ENCODE measurements at places on chromosomes 1 and 21. TPM values are rescaled to one million over a fixed set of nuclear protein-coding genes. Genes with fewer than 3 reads are reported as not detected.

The CCDC185 gene
- total RNA-seq, result not detected

DNA sequence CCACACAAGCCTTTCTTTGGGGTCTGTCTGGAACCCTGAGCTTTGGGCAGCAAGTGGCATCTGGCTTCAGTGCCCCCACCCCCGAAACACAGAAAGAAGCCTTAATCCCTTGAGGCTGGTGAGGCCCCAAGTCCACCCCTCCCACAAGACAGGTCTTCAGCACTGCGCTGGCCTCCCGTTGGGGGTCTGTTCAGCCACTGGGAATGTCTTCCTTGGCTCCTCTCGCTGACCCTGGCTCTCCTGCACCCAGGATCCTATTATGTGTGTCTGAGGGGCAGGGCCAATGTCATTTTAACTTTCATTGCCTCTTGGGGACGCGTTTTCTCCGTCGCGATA, 26.9 kb downstream of the ATP8B2 start:
- H3K36me3 ChIP-seq, result peaks cover 7% of the 10 kb centered on the region
- H3K4me1 ChIP-seq, result peaks cover 24% of the 10 kb centered on the region
- H3K27me3 ChIP-seq, result peaks cover 2% of the 10 kb centered on the region
- H3K4me3 ChIP-seq, result peak overlapping the region; percentile 73
- DNase-seq, result no peak

The LCE2B gene
- total RNA-seq, result not detected

DNA sequence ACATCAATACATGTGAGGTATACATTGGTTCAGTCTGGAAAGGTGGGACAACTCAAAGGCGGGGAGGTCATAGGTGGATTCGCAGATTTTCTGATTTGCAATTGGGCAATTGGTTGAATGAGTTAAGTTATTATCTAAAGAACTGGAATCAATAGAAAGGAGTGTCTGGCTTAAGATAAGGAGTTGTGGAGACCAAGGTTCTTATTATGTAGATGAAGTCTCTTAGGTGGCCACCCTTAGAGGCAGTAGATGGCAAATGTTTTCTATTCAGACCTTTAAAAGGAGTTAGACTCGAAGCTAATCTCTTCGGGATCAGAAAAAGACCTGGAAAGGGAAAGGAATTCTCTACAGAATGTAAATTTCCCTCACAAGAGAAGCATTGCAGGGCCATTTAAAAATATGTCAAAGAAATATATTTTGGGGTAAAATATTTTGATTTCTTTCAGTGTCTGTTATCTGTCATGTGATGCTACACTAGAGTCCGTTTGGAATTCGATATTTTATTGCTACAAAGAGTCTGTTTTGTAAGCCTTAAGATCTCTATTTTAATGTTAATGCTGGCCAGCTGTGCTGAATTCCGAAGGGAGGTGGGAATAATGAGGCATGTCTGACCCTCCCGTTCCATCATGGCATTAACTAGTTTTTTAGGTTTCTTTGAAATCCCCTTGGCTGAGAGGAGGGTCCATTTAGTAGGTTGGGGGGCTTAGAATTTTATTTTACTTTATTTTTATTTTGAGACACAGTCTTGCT, 265.1 kb downstream of the PTPRU start:
- H3K4me1 ChIP-seq, result peaks cover 25% of the 10 kb centered on the region
- no peak overlapping the region for H3K27ac ChIP-seq
- H3K27me3 ChIP-seq, result peaks cover 7% of the 10 kb centered on the region
- no peak overlapping the region for H3K4me3 ChIP-seq

The OR6N1 gene
- not detected for total RNA-seq

- H3K4me1 ChIP-seq, result peaks cover 10% of the 10 kb centered on the region
- H3K27me3 ChIP-seq, result no peaks in the 10 kb centered on the region
- no peak overlapping the region for H3K27ac ChIP-seq
- no peak overlapping the region for H3K4me3 ChIP-seq
Measured at GRCh38 chr21:16082038-16082816, 352.4 kb downstream of the USP25 start.

The FBXO44 gene
- 21.5 TPM for total RNA-seq

The A3GALT2 gene
- total RNA-seq, result 0.40 TPM

GRCh38 chr1:11530731-11531311, 51.9 kb downstream of the DISP3 start:
- DNase-seq, result no peak
- no peak overlapping the region for H3K4me3 ChIP-seq
- no peak overlapping the region for H3K27ac ChIP-seq
- H3K4me1 ChIP-seq, result no peaks in the 10 kb centered on the region
- H3K36me3 ChIP-seq, result no peaks in the 10 kb centered on the region

The ATP6V1G3 gene
- not detected for total RNA-seq

DNA sequence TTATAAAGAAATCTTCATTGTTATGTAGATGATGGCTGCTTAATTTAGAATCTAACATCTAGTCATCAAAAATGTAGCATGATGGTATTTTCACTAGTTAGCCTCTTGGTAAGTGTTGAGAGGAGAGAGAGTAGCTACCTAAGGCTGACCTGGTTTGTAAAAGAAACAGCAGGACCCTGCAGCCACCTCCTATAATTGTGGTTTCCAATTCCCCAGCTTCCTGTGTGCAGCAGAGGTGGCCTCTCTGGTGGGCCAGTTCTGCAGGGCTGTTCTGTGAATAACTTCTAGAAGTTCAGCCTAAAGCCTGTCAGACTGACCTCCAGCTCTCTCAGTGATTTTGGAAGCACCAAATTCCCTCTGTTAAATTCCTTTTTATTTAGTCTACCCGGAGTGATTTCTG, 246.4 kb upstream of the LRRC7 start:
- no peak overlapping the region for H3K27ac ChIP-seq
- H3K4me1 ChIP-seq, result peaks cover 13% of the 10 kb centered on the region
- no peak for DNase-seq
- no peaks in the 10 kb centered on the region for H3K27me3 ChIP-seq
- no peaks in the 10 kb centered on the region for H3K36me3 ChIP-seq

DNA sequence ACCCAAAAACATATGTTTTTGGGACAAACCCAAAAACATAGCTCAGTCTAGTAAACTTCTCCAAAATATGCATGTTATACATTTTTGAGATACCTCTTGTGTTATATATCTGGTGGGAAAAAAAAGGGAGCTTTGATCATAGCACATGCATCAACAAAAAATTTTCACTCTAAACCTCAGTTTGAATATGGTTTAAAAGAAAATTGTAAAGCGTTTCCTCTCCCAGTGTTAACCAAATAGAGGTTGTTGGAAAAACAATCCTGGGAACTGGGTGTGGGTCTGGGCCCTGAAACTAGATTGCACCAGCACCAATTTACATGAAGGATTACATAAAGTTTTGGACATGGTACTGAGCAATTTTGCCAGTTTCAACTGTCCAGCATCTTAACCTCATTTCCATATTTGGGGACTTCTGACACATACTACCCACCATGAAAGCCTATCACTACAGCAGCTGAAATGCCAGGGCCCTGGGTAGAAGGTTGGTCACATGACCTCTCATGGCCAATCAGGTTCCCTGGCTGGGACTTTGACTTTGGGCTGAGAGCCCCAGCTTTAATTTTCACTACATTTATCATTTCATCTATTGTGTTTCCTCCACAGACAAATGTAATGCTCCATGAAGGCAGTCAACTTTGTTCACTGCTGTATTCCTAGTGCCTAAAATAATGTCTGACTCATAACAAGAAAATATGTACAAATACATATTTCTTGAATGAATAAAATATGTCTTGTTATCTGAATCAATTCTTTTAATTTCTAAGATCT, 150.7 kb downstream of the SETD4 start:
- H3K27me3 ChIP-seq, result peaks cover 5% of the 10 kb centered on the region
- H3K4me3 ChIP-seq, result no peak overlapping the region
- H3K36me3 ChIP-seq, result no peaks in the 10 kb centered on the region
- H3K27ac ChIP-seq, result no peak overlapping the region
